ENCODE measurements at places on chromosomes 1 and 21. TPM values are rescaled to one million over a fixed set of nuclear protein-coding genes. Genes with fewer than 3 reads are reported as not detected.

FMN2 gene
- 15.4 TPM for total RNA-seq

SMPDL3B gene
- not detected for total RNA-seq

FAM177B gene
- not detected for total RNA-seq

ZBED6 gene
- total RNA-seq, result 27.2 TPM

OR6P1 gene
- not detected for total RNA-seq

OR2L8 gene
- not detected for total RNA-seq

GBP3 gene
- total RNA-seq, result 17.3 TPM

VHLL gene
- total RNA-seq, result 0.39 TPM

GJB5 gene
- total RNA-seq, result not detected

SERPINC1 gene
- total RNA-seq, result not detected

BARHL2 gene
- not detected for total RNA-seq

SYDE2 gene
- 6.1 TPM for total RNA-seq

LIPI gene
- not detected for total RNA-seq

NPHP4 gene
- total RNA-seq, result 11.1 TPM

GBP5 gene
- not detected for total RNA-seq

ESPN gene
- not detected for total RNA-seq

CXADR gene
- 0.59 TPM for total RNA-seq

YRDC gene
- 12.1 TPM for total RNA-seq

ZFP69B gene
- total RNA-seq, result 2.9 TPM

TNNT2 gene
- not detected for total RNA-seq

LCA5L gene
- 1.5 TPM for total RNA-seq

COG2 gene
- 23.3 TPM for total RNA-seq

IL19 gene
- total RNA-seq, result not detected

FMOD gene
- 0.59 TPM for total RNA-seq

OR2L3 gene
- total RNA-seq, result not detected

TMEM52 gene
- 0.59 TPM for total RNA-seq

SH2D5 gene
- total RNA-seq, result 3.1 TPM

AMY2A gene
- not detected for total RNA-seq

EXO1 gene
- 29.5 TPM for total RNA-seq

PDZK1 gene
- total RNA-seq, result 0.39 TPM

AGMAT gene
- total RNA-seq, result 2.9 TPM

ANKRD35 gene
- total RNA-seq, result 2.9 TPM

LINGO4 gene
- not detected for total RNA-seq

GABRD gene
- not detected for total RNA-seq

PAQR6 gene
- 0.59 TPM for total RNA-seq

KIAA1614 gene
- total RNA-seq, result 4.5 TPM

SEMA6C gene
- 0.98 TPM for total RNA-seq

EDARADD gene
- total RNA-seq, result not detected

NBPF6 gene
- not detected for total RNA-seq
